Activated CD8-positive, alpha-beta memory T cell treated with anti-CD3 and anti-CD28 coated beads, Interleukin-2, amount 10 ng/mL, durations not matched to agents 7 days and 5 days (primary cell): ENCODE measurements at places on chromosomes 13 and 19.

GRCh38 chr13:43963726-43964125, 84.0 kb downstream of the LACC1 start:
- no peak for DNase-seq

GRCh38 chr13:97385854-97386253, 48.1 kb upstream of the RAP2A start:
- no peak for DNase-seq

- no peak for DNase-seq
Measured at GRCh38 chr19:40702337-40703012, 12.0 kb upstream of the NUMBL start.

DNA sequence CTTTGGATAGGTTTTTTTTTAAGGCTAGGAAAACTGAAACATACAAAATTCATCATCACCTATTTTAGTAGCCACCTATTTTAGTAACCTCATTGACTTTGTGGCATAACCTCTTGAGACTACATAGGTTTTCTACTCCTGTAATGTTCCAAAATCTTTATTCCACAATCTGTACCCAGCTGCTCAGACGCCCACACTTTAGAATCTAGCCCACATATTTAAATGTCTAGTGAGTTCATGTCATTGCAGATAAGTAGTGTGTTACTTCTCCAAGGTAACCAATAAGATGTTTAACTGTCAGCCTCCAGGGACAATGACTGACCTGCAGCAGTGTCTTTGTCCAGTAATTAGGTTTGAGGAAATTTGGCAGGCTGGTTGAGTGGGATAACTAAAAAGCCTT, 330.2 kb downstream of the MZT1 start:
- DNase-seq = no peak

DNA sequence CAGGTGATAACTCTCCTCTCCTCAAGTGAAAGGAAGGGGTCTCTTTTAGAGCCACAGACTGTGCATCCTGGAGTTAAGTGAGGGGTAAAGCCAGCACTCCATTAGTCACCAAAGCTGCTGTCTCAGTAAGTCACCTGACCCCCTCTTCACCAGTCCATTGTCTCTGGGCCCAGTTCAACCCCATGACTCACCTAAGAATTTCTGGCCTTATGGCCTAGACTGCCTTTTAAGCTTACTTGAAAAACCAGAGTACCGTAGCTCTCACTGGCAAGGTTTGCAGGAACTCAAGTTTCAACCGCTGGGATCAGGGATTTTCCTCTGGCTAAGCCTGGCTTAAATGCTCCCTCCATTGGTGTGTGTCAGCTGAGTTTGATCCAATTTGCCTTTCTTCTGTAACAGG, 23.4 kb upstream of the EID2 start:
- DNase-seq = no peak

DNA sequence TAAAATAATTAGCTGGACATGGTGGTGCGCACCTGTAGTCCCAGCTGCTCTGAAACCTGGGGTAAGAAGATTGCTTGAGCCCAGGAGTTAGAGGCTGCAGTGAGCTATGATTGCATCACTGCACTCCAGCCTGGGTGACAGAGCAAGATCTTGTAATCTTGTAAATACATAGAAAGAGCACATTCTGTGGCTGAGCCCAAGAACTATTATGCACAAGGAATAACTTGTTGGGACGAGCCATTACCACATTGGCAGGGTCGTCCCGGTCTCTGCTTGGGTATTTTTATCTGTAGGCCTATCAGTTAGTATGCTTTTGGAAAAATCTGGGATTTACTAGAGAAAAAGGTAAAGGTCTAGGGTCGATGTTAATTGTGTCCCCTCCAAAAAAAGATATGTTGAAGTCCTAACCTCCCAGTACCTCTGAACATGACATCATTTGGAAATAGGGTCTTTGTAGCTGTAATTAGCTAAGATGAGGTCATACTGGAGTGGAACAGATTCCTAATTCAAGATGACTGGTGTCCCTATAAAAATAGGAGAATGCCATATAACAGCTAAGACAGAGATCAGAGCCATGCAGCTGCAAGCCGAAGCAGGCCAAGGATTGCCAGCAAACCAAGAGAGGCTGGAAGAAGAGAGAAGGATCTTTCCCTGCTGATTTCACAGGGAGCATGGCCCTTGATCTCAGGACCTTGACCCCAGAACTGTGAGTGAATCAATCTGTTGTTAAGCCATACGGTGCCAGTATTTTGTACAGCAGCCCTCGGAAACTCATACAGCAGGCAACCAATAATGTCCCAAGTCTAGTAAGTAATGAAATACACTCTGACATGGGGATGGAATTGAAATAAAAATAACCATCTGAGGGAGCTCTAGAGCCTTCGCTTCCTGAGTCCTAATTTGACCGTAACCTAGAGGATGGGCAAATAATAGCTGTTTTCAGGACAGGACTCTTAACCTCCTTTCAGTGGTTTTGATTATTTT, 77.0 kb downstream of the TM9SF2 start:
- no peak for DNase-seq

GRCh38 chr13:99505814-99506269, 4.6 kb downstream of the TM9SF2 start:
- DNase-seq = no peak

- DNase-seq = no peak
Measured at GRCh38 chr19:31064491-31064890, 284.7 kb downstream of the TSHZ3 start.

- no peak for DNase-seq
Measured at GRCh38 chr19:35513628-35514281, at the start of gene DMKN. TSS of gene DMKN (minus strand) at chr19:35513649. CDS start at chr19:35513475, 174 bp downstream.
